LoVo (cell line): ENCODE measurements at places on chromosomes 7 and 10.

- DNase-seq = no peak
Measured at GRCh38 chr7:157767506-157768197, 430.8 kb downstream of the DNAJB6 start.

DNA sequence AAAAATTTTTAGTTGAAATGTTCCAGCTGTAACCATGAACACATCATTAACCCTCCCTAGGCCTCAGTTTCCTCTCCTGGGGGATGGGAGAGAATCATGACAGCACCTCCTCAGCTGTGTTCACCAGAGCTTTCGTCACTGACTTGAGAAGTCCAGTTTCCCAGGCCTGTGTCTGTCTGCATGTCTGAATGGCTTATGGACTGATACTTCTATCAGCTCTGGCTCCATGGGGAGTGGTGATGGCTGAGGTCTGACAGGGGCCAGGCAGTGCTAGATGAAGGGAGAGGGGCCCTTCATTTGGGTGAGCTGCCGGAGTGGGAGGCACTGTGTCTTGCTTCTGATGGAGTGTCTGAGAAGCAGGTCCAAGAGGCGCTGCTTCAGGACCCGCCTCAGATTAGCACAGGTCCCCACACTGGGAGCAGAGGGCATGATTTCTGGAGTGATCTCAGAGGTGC is 192.9 kb downstream of the PTPN20 start:
- no peak for DNase-seq

DNA sequence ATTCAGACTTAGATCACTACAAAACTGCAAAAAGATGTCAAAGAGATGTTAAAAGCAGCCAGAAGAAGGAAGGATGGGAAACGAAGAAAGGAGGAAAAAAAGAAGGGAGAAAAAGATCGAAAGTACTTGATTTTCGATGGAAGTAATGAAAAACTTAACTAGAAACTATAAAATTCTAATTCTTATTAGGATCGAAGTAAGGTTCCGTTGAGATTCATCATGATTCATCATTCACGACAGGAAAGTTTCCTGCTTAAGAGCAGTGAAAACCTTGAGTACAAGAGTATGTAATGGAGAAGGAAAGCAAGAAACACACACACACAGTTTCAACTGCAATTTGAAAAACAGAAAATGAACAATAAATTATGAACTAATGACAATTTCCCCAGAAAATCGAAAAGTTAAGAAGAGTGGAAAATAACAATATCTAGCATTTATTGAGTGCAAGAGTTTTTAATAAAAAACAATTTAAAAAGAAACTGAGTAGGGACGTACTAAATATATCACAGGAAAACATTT is 1.1 kb upstream of the ING3 start:
- DNase-seq = no peak

DNA sequence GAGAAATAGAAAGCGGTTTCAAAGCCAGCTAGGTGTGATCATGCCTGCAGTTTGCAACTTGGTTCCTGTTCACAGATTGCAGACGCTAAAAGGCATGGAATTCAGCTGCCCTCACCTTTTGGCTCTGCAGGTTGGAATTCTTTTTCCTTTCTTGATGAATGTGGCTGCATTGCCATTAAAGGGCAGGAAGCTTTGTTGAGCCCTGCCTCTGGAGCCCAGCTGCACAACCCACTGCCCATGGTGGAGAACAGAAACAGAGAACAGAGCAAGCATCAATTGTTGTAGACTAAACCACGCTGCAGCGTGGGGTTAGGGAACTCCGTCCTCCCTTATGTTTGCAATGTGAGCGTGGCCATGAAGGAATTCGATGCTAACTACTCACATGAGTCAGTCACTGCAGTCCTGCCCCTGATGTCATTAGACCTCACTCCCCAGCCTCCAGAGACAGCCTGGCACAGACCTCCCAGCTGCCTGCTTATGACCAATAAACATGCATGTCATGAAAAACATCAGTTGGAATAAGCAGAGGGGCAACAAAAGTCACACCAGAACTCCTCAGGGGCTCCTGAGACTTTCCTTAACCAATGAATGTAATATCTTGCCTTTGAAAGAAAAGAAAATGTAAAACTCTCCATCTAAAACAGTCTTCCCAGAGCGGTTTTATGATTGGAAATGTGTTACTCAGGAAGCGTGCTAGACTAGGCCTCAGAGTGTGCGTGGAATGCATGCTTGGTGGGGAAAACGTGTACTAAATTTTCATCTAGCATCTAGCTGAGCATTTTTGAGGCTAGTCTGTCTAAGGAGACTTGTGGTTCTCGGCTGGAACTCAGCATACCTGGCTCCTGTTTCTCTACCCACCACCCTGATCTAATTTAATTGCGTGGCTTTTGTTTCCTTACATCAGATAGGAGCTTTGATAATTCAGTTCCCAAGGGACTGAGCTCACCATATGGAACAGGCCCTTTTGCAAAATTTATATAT is 232.2 kb downstream of the KIAA1217 start:
- no peak for DNase-seq

DNA sequence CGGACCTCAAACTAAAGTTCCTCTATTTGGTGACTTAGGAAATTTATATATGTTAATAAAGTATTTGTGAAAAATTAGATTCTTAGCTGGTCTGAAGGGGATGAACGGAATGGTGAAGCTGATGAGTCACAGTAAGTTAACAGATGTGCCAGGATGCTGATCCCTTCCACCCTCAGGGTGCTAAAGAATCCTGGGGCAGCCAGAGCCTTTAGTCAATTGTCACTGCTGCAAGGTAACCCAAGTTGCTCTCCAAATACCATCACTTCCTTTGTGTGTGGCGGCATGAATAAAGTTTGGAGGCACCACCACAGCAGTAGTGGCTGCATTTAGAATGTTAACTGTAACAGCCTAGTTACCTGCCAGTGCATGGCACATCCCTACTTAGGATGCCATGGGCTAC is 222.6 kb upstream of the PPP1R3A start:
- DNase-seq = no peak

GRCh38 chr10:80462299-80462980 is 8.3 kb downstream of the TSPAN14 start:
- no peak for DNase-seq

DNA sequence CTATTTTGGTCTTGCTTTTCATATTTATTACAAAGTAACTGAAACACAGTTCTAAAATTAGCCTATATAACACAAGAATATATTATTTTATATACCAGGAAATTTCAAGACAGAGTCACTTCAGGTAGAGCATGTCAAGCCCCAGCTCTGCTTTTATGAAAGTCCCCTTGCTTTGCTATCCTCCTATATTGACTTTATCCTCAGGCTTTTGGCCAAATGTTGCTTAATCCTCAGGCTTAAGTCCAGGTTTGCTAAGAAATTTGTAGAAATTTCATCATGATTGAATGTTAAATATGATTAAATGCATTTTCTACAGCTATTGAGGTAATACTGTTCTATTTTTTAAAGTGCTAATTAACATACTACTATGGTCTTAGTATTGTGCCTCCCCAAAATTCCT is 227.6 kb downstream of the FZD1 start:
- DNase-seq = no peak
